ENCODE measurements at places on chromosomes 6 and 20.

DNA sequence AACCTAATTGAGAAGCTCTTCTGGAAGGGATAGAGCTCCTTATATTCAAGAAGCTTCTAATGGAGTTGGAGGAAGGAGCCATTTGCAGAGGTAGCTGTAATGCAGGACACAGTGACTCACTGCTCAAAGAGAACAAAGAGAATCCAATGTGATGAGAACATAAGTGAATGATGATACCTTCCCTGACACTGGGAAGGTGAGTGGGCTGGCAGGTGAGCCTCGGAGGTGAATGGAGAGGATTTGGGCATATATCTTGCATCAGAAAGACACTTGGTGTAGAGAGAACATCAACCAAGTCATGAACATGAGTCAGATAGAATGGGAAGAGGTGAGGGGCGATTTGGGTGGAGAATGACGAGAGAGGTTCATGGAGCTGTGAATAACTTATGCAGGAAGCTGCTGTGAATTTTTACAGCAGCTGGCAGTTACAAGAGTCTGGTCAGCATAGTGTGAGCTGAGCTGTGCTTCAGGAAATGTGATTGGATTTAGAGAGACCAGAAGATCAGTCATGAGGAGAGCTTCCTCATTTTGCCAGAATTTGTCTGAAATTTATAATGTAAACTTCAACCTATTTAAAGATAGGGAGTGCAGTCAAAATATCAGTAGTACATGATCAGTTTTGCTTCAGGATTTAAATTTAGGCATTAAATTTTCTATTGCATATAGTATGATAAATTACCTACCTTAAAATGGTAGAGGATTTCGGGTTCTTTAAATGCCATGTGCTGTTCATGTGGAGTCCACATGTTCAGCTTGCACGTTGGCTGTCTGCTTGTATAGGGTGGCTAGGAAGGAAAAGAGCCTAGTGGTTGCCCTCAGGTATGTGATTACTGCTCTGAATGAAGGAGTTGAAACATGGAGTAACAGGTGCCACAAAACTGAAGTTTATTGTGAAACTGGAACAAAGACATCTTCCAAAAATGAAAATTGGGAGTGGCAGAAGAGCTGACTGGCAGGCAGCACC, 59.2 kb upstream of the KIF25 start:
- DNase-seq, result no peak

- no peak for DNase-seq
Measured at GRCh38 chr6:4491501-4492260, 284.5 kb upstream of the CDYL start.

DNA sequence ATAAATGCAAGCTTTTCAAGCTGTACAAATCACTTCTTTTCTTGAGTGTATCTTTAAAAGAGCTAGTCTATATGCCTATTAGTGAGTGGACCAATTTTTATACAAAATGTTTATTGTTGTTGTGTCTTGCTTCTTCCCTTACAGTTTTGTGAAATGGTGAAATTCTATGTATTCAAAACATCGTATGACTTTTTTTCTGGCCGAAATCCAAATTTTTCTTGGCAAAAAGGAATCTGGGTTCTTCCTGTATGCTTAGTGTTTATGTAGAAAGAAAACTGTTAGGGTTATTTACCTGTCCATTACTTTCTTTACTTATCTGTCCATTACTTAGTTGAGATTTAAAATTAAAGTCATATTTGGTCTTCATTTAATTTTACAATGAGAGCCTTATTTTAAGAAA, 153.9 kb downstream of the MMS22L start:
- DNase-seq, result no peak

DNA sequence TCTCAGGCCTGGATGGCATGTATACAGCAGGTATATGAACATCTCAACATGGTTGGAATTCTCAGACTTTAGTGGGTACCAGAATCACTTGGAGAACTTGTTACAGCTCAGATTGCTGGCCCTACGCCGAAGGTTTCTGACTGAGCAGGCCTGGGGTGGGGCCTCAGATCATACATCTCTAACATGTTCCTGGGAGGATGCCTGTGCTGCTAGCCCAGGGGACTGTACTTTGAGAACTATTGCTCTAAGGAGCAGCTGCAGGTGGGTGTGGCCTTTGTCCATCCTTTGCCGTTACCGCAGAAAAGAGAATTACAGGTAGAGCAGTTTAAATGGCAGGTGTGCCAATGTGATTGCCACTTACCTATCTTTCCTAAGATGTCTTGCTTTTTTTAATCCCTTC, 310.5 kb upstream of the JAG1 start:
- DNase-seq, result no peak

DNA sequence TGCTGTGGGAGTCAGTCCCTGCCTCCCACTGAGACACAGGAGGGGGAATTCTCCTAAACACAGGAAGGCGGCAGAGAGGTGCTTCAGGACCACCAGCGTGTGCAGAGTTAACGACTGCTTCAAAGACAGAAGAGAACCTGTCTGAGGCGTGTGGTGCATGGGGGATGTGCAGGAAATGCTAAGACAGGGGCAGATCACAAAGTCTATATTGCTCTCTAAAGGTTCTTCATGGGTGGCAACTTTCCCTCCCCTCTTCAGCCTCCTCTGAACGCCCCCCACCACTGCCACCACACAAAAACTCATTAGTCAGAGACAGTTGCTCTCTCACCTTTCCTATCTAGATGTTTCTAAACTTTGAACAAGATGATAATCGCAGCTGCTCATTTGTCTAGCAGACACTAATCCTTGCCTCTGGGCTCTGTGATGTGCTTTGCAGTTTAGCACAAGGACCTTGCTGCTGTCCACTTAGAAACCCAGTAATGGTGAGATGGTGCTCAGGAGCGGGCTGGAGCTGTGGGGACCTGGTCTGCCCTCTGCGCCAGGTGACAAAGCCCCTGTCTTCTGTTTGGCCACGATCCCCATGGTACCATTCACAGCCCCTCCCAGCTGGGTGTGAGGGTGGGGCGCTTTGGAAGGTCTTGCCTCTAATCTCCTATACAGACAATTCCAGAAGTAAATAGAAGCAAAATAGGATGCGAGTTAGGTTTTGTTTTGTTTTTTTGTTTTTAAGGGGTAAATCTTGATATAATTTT, 219.6 kb downstream of the NRN1 start:
- no peak for DNase-seq

DNA sequence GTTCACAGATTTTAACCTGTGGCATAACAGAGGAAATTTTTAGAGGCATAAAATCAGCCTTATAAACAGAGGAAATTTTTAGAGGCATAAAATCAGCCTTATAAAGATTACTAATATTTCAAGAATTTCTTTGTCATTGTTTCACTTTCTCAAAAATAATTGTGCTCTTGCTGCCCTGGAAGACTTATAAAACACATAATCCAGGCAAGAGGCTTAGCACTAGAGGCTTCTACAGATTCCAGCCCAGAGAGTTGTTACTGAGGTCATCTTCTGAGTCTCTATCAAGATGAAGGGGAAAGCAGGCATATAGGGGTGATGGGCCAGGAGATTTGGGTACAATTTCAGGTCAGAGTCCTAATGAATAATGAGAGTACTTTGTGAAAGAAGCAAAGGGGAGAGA, 85.7 kb downstream of the RFPL4B start:
- no peak for DNase-seq

Measured in activated CD4-positive, alpha-beta T cell treated with anti-CD3 and anti-CD28 coated beads, Interleukin-2, amount 50 U/mL, for 24 hours (primary cell).